ENCODE measurements at places on chromosomes 12 and 14.

DNA sequence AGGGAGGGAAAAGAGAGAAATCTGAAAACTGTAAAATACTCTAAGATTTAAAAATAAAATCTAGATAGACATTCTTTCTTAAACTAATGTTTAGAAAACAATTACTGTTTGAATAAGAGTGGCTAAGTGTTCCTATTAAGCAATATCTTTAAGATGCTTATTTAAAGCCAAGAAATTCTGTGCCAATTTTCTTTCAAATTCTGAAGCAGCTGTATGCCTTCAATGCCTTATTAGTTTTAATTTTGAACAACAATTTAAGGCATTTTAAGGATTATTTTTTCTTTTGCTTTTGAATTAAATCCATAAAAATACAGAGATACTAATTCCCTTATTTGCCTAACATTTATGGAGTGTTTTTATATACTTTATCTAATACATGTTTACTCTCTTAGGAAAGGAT is 50.3 kb upstream of the KITLG start:
- DNase-seq = no peak

- no peak for DNase-seq
Observed at GRCh38 chr12:98737322-98737712, 92.2 kb downstream of the APAF1 start.

DNA sequence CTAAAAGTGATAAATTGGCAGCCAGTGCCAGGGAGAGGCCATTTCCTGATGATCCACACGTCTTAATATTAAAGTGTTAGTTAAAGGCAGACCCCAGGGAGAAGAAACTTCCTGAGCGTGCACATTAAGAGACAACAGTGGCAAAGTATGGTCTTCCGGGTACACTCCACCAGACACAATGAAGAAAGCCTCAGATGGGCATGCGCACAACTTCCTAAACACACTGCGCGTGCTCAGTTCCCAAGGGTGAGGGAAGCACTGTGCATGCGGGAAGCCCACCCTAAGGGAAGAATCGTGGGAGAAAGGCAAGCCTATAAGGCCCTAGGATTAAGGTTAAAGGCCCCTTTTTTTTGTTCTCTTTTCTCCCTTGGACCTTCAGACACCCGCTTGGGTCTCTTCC is 140.7 kb upstream of the CDKN3 start:
- no peak for DNase-seq

DNA sequence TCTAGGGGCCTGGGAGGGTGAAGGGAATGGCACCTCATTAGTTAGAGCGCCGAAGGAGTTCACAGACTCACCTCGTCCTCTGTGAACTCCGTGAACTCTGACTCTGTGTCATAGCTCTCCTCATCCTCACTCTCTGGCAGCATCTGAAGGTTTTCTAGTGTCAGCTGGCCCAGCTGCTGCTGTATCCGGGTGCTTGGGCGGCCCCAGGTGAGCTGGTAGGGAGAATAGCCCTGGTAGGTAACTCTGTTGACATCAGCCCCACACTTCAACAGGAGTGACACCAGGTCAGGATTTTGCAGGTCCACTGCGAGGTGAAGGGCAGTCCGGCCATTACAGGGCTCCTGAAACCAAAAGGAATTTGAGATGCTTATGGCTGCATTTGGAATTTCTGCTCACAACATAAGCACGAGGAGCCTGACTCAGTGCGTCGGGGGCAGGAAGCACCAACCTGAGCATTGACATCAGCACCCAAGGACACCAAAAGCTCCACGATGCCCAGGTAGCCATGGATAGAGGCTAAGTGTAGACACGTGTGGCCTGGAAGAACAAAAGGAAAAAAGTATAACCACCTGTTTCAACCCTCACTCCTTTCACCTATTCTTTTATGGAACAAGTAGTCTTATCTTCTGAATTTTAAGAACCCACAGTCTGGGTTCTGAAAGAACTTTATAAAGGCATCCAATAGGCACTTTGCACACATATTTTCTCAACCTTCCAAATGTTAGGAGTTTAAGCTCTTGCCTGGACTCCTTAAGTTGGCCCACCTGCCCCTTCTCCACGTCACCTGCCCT is 2.0 kb downstream of the NFKBIA start:
- no peak for DNase-seq

DNA sequence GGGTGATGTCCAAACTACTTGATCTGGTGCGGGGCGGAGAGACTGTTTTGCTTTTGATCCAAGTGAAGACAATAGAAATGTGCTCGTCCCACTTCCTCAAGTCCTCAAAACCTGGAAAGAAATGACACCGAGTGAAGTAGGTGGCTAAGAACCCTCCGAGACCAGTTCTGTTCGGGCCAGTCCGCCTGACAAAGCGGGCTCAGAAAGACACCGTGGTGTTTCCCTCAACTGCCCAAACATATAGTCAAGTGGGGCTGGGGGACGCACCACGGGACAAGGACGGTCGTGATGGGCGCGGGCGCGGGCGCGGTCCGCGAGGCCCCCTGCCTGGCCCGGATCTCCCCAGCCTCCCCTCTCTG is 1.6 kb downstream of the PHLDA1 start:
- peak; percentile 67 for DNase-seq

- DNase-seq = no peak
Observed at GRCh38 chr12:76623931-76624330, 64.4 kb upstream of the OSBPL8 start.

GRCh38 chr12:114683709-114684097 is 272 bp downstream of the TBX3 start:
- no peak for DNase-seq

GRCh38 chr12:57237932-57238853 is 8.7 kb downstream of the SHMT2 start:
- DNase-seq = no peak

DNA sequence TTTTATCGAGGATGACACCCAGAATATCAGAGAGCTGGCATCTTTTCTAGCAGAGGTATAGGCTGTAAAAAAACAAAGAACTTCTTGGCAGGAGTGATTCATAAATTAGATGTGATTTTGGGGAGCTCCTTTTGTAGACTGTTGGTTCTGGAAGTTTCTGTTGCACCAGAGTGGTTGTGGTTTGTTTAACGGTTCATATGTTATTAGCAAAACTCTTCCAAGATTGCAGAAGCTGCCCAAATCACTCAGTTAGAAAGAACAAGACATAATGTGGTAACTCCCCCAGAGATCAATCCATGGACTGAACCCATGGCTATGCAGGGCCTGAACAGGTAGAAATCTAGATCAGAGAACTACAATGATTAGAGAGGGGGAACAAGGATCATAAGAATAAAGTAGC is 6.7 kb upstream of the RNASE10 start:
- DNase-seq = no peak

DNA sequence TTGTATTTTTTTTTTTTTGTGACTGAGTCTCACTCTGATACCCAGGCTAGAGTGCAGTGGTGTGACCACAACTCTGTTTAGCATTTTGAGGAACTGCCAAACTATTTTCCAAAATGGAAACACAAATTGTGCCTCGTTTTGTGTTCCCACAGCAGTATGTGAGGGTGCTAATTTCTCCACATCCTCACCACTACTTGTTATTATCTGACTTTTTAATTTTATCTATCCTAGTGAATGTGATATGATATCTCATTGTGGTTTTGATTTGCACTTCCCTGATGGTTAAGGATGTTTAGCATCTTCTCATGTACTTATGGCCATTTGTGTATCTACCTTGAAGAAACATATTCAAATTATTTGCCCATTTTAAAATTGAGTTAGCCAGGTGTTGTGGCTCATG is 62.4 kb downstream of the SRGAP1 start:
- no peak for DNase-seq

DNA sequence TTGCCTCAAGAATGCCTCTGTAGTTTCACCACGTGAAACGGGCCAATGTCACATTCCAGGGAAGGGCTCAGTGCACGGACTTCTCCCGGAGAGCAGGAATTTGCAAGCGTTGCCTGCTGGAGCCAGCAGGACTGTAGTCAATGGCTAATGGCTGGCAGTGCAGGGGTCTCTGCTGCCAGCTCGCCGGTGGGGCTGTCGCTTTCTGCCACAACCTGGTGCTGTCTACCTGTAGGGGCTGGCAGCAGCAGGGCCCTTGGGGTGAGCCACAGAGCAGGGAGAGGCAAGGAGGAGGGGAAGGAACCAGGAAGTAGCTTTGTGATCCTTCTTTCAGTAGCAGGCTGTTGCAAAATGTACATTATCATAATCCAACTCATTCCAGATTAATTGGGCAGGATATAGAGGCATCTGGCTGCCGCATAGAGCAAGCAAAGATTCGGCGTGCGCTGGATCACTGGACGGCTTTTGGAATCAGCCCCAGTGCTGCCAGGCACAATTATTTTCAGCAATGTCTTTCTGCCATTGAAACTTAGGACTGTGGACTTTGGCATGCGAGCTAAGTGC is 114.1 kb downstream of the PAPOLA start:
- no peak for DNase-seq

DNA sequence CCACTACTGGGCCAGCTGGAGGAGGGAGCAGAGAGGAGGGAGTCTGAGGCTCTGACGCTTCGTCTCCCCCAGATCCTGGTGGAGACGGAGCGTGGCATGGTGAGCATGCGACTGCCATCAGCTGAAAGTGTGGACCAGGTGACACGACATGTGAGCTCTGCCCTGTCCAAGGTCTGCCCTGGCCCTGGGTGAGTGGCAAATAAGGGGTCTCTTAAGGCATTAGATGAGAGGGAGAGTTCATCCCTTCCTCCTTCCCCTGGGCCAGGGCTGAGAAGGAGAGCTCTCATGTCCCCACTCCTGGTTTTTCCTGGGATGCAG is 2.5 kb downstream of the CARMIL3 start:
- DNase-seq = no peak

GRCh38 chr12:48572326-48572725 is 2.5 kb upstream of the LALBA start:
- DNase-seq = no peak

GRCh38 chr12:16086942-16087341 is 175.8 kb downstream of the DERA start:
- DNase-seq = no peak

DNA sequence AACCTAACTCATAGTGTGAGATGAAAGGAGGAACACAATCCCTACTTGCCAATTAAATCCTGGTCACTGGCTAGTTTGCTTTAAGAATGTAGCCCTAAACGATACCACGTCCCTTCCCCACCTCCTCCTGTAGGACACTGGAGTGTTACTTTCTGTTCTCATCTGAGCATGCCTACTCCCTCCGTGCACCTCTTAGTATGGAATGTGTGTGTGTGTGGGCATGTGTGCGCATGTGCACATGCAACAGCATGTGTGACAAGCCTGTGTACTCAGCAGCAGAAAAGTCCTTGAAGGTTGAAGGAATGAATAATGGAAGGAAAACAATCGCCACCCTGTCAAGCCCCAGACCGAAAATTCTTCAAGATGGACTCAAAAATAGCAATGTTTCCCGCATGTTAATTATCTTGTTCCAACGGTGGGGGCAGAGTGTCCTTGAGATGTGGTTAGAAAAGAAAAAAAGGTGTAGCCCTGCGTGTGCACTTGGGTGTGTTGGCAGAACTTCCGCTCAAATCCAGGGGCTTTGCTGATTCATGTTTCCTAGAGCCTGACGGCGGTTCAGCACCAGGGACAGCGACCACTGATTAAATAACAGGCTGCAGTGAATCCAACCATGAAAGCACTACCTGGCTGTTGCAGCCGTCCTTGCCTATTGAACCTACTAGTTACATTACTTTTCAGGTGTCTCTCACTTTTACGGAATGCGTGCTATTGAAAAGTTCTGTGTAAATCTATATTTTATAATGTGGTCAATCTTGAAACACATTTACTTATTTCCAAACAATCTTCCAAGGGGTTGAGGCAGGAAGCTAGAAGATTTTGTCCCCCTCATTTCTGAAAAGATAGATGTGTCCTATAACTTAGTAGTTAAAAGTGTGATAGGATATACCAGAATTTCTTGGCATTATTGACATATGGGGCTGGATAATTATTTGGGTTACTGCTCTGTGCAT is 79.8 kb downstream of the SRRM4 start:
- peak; percentile 47 for DNase-seq
